ENCODE measurements at places on chromosomes 12 and 14.

DNA sequence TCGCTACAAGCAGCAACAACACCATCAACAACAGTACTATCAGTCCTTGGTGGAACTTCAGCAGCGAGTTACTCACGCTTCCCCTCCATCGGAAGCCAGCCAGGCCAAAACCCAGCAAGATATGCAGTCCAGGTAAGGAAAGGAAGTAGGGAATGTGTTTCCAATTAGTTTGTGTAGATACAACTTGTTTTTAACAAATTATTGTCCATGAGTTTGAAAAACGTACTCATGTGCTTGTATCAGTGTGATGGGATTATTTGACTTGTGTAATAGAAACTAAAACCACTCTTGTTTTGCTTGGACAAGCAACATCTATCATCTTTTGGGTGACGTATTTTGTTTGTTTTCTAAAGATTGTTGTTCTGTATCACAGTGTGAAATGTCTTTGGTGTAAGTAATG, 137.9 kb downstream of the NAV3 start:
- DNase-seq = no peak

- peak; percentile 37 for DNase-seq
Measured at GRCh38 chr14:74804219-74804825, 41.2 kb downstream of the YLPM1 start.

- DNase-seq = no peak
Measured at GRCh38 chr14:55851961-55852360, 266.2 kb upstream of the PELI2 start.

- peak; percentile 22 for DNase-seq
Measured at GRCh38 chr14:91252871-91253794, 8.6 kb upstream of the GPR68 start.

DNA sequence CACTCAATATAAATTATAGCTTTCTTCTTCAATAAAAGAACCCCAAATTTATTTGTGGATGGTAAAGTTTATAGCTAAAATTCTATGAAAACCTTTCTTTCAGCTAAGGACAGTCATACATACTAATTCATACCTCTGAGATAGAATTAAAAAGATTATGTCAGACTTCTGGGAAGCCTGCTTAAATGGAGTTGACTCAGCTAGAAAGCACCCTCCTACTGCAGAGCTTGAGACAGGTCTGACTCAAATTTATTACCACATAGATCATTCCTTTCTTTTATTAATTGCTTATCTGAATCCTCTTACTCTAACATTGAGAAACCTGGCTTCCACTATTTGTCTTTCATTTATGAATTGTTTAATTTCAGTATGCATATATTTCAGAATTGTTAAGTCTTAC, 1007.0 kb upstream of the LRFN5 start:
- no peak for DNase-seq

DNA sequence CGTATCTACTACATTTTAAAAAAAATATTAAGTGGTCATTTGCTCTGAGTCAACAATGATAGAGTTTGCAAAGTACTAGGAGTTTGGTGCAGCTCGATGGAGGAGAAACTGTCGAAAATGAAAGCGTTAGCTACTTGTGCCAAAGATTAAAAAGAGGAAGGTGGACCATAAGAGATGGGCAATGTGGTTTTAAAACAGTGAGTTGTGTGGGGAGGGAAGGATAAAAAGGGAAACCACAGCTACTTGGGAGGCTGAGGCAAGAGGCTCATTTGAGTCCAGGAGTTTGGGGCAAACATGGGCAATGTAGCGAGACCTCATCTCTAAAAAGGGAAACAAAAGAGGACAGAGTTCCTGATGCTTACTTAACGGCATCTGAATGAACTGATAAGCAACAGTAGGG, 18.2 kb upstream of the STRAP start:
- DNase-seq = no peak
